ENCODE measurements at places on chromosomes 11 and 22. TPM values are rescaled to one million over a fixed set of nuclear protein-coding genes. Genes with fewer than 3 reads are reported as not detected.

YPEL1 gene
- total RNA-seq = 0.47 TPM

HEPHL1 gene
- total RNA-seq = not detected

OR2AT4 gene
- not detected for total RNA-seq

KRTAP5-8 gene
- total RNA-seq = not detected

KCNK4 gene
- total RNA-seq = 0.21 TPM

RPS3 gene
- total RNA-seq = 3,872 TPM

KRTAP5-1 gene
- not detected for total RNA-seq

SYT8 gene
- 0.41 TPM for total RNA-seq

NLRP6 gene
- not detected for total RNA-seq

ACTN3 gene
- total RNA-seq = not detected

SLC29A2 gene
- 5.8 TPM for total RNA-seq

GVQW3 gene
- total RNA-seq = 1.5 TPM

PKP3 gene
- total RNA-seq = 36.4 TPM

TRIM49 gene
- not detected for total RNA-seq

ARAP1 gene
- total RNA-seq = 14.5 TPM

POLD3 gene
- 16.6 TPM for total RNA-seq

SUSD2 gene
- 56.4 TPM for total RNA-seq

CSF2RB gene
- total RNA-seq = not detected

SCN4B gene
- 0.05 TPM for total RNA-seq

POU2AF2 gene
- not detected for total RNA-seq

P2RY6 gene
- 3.9 TPM for total RNA-seq

KRTAP5-3 gene
- not detected for total RNA-seq
